ENCODE measurements at places on chromosomes 2 and 18.

DNA sequence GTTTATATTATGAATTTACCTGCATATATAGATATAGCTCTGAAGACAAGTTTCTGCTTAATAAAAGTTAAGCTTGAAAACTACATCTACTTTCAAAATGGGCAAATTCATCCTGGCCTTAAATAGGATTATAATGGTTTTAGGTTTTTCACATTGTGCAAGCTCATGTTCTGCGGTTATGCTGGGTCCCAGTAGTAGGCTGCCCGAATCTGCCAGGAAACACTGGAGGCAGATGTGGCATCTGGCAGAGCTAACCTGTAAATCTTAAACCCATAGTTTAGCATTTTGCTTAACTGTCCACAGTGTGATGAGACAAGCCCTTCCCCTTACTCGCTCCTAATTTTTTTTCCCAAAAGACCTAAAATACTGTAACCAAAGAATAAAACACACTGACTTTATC, 234.2 kb downstream of the TCF4 start:
- DNase-seq: no peak

- no peak for DNase-seq
Measured at GRCh38 chr2:21052044-21052443, 8.2 kb upstream of the APOB start.

- DNase-seq: no peak
Measured at GRCh38 chr2:126752876-126753275, 96.9 kb downstream of the GYPC start.

GRCh38 chr2:220219371-220219770, 591.9 kb downstream of the SLC4A3 start:
- no peak for DNase-seq

DNA sequence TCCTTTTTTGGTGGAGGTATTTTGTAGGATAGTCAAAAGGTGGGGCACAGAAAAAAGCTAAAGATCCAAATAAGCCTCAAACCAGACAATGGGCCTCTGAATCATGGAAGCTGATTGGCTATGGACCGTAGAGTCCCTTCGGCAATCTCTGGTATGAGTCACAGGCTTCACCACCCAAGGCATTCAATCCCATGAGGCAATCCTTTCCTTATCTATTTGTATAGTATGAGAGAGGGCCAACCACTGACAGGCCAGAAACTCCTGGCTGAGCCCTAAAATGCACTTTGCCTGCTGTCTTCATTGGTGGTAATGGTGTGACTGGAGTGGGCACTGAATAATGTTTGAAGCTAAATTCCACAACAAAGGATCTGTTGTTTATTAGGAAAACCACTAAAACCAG, 38.7 kb upstream of the MEX3C start:
- no peak for DNase-seq

DNA sequence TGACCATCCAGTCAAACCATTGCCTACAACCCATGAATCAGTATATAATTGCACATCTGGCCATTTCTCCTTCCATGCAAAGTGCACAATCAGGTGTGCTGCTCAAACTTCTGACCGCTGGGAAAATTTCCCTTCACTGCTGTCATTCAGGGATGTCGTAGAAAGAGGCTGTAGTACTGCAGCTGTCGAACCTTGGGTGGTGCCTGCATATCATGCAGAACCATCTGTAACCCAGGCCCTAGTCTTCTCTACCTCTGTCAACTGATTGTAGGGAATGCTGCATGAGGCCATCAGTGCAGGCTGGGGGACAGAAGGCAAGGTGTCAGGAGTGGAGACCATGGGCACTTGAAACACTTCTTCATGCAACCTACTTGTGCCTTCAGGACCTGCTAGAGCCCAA, 267.5 kb downstream of the CALCRL start:
- DNase-seq: no peak

DNA sequence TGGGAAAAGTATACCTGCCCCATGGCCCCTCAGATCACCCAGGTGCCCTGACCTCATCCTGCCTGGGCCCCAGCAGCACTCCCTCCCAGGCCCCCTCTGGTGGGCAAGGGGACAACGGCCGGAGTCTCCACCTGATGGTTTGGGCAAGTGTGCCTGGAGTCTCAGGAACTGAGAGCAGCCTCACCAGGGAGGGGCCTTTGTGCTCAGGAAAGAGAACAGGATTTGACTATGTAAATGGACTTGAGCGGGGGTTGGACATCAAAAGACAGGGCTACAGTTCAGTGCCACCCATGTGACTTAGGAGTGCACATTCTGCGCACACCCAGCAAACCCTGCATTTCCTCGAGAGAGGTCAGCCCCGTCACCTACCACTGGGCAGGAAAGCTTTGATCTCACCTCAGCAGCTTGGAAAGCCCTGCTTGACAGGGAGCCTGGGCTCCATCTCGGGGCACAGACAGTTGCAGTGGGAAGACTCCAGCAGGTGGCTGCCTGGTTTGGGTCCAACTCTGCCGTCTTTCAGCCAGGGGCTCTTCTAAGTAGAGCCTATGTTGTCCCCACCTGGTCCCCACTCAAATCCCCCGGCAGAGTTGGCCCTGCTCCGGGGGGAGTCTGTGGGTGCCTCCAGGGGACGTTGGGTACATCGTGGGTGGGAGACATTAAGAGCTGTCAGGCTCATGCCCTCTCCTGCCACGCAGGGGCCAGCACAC, 3.3 kb downstream of the INPP5D start:
- peak; percentile 61 for DNase-seq

DNA sequence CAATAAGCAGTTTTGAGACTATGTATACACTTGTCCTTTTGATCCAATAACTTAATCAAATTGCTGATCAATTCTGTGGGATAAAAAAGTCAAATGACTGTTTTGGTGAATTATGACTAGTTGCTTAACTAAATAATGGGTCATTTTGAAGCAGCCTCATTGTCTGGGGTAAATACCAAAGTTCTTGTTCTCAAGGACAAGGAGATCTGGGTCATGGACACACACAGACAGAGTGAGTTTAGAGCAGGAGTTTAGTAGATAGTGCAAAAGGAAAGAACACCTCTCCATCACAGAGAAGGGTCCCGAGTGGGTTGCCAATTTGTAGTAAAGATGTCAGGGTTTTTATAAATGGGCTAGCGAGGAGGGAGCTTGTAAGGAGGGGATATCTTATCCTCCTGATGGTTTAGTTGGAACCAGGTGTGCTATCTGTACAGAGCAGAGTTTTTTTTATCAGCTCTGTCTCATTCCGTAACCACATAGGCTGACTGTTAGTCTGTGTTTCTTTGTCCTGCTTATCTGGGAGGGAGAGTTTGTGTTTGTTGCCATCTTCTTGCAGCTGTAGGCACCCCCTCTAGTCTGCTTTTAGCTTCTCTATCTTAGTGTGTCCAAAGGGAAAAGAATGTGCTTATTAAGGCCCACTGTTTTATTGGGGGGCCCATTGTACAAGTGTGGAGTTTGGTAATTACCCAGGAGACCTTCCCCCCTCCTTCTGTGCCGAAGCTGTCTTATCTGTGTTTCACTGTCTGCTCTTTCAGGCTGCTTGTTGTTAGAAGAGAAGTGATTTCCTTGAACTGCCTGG, 48.7 kb upstream of the C1GALT1C1L start:
- DNase-seq: no peak

- no peak for DNase-seq
Measured at GRCh38 chr18:54257015-54257414, 12.3 kb upstream of the POLI start.

DNA sequence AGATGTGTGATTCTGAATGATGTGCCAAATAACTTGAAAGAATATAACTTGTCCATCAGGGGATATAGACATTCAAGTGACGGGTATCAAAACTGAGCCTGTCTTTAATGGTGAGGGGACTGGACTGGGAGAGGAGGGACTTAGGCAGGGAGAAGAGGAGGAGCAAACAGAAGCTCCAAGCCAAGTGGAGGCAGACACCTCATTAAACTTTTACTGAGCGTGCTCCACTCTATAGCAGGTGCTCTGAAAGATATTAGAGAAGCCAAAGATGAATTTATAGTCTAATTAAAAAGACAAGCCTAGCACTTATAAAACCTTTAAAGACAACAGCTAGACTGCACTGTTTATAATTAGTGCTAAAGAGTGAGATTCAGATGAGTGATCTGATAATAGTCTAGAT, 47.7 kb upstream of the SMAD2 start:
- DNase-seq: no peak

DNA sequence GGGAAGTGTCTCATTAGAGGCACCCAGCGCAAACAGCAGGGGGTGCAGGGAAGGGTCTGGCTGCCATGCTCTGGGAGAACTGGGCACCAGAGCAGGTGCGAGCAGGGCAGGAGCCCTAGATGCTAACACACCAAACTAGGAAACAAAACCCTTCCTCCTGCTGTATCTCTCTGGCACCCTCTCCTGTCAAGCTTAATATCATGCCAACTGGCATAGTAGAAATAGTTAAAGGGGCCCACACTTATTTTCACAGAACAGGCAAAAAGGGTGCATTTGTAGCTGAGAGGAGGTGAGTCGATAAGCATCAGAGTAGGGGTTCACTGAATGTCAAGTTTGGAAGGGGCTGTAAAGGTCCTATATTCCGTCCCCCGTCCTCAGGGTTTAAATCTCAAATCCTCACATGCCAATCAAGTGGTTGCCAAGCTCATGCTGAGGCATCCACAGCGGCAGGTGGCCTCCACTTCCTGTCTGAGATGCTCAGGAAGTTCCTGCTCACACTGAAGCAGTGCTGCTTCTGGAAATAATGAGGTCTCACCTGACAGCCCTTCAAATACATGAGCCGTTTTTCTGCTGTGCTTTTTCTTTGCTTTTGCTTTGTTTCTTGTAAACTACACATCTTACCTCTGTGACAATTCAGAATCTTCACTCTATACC, 14.9 kb upstream of the ACKR3 start:
- no peak for DNase-seq

- DNase-seq: no peak
Measured at GRCh38 chr2:226622484-226622883, 177.1 kb downstream of the IRS1 start.

- no peak for DNase-seq
Measured at GRCh38 chr2:190415794-190416775, 7.9 kb downstream of the MFSD6 start.

GRCh38 chr18:13398631-13399030, 180.1 kb downstream of the LDLRAD4 start:
- no peak for DNase-seq

DNA sequence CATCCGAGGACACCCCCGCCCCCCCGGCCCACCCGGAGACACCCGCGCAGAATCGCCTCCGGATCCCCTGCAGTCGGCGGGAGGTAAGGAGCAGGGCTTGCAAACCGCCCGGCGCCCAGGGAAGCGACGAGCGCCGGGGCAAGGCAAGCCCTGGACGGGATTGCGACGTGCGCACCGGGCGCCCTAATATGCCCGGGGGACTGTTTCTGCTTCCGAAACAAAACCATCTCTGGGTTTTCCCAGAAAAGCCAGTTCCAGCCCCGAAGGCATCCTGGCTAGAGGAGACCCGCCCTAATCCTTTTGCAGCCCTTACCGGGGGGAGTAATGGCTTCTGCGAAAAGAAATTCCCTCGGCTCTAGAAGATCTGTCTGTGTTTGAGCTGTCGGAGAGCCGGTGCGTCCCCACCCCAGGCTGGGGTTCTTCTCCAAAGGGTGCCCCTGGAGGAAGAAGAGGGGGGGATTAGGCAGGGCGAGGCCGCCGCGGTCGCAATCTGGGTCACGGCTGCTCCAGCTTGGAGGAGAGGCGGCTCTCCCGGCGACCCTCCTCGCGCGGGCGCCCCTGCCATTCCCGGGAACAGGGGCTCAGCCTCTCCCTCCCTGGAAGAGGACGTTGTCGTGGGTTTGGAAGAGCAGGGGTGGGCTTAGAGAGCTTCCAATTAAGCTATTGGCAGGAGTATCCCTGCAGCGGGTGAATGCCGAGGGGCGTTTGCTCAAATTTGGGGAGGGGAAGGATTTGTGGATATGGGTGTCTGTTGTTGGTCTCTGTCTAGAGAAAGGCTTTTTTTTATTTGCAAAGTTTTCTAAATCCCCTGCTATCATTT, 521 bp downstream of the MYCN start:
- DNase-seq: peak; percentile 11

GRCh38 chr2:42792087-42792582, 248 bp downstream of the HAAO start:
- DNase-seq: no peak

DNA sequence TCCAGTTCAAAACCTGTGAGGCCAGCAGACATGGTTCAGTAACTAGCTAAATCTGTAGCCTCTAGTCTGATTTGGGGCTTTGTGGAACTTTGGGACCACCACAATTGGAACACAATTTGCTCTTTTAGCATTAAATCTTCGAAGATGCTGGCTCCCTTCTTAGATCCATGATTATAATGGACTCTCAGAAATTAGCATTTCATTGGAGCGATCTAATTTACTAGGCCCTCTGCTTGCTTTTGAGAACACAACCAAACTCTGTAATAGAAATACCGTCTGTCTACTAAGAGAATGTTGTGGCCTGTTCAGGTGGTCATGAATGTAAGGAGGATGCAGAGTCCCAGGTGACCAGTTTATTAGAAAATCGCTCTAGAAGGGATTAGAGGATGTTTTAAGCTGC, 70.2 kb upstream of the LYPD6B start:
- no peak for DNase-seq

DNA sequence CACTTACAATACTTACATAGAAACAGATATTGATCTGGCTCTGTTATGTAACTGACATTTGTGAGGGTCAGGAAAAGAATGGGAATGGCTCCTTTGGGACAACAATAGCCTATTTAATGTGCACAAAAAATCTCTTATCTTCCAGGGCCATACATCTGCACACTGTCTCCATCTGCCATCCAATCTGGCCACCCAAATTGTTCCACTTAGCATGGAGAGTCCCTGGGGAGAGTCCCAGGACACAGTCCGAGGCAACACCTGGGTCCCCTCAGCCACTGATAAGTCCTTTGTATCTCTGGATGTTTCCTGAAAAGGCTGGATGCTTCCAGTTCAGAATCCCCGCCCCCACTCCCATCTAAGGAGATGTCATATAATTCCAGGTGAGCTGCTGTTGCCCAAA, 274.2 kb upstream of the NCKAP5 start:
- DNase-seq: no peak

DNA sequence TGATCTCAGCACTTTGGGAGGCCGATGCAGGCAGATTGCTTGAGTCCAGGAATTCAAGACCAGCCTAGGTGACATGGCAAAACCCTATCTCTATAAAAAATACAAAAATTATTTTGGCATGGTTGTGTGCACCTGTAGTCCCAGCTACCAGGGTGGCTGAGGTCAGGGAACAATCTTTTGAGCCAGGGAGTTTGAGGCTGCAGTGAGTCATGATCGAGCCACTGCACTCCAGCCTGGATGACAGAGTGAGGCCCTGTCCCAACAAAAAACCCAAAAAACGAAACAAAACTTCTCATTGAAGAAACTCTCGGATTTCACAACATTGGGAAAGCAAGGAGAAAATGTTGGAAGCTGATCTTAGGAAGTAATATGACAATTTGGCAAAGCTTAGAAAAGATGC, 317.3 kb upstream of the MGAT5 start:
- no peak for DNase-seq

- no peak for DNase-seq
Measured at GRCh38 chr18:62187543-62188510, 772 bp downstream of the RELCH start.

GRCh38 chr2:241275504-241275903, 40.0 kb downstream of the HDLBP start:
- DNase-seq: no peak
